Renal cortical epithelial cell (primary cell): ENCODE measurements at places on chromosomes 16 and 17. TPM values are rescaled to one million over a fixed set of nuclear protein-coding genes. Genes with fewer than 3 reads are reported as not detected.

Gene DNAAF1
- 0.45 TPM in 1 of 2 replicates, not detected in the other for total RNA-seq

Gene EVPLL
- total RNA-seq: 0.10 TPM in 1 of 2 replicates, not detected in the other

Gene RNF222
- total RNA-seq: not detected in 2 replicates

Gene AGRP
- total RNA-seq: not detected in 2 replicates

Gene ERBB2
- 28.5 and 121 TPM in 2 replicates for total RNA-seq

Gene RAB37
- 0.20 and 0.52 TPM in 2 replicates for total RNA-seq

Gene CCDC40
- total RNA-seq: 1.4 and 23.4 TPM in 2 replicates

Gene SLC16A13
- 0.99 and 1.0 TPM in 2 replicates for total RNA-seq

Gene CACNA1H
- total RNA-seq: 1.0 and 36.2 TPM in 2 replicates

Gene MRPL12
- 8.9 and 10.4 TPM in 2 replicates for total RNA-seq

Gene TEKT1
- not detected in 2 replicates for total RNA-seq

Gene TNFSF12
- 4.2 and 15.5 TPM in 2 replicates for total RNA-seq

Gene MRPL45
- total RNA-seq: 34.0 and 39.4 TPM in 2 replicates

Gene PRR14
- total RNA-seq: 6.3 and 10.0 TPM in 2 replicates

Gene KRTAP2-1
- not detected in 2 replicates for total RNA-seq
